ENCODE measurements at places on chromosomes 13 and 19.

- H3K36me3 ChIP-seq: no peaks in the 10 kb centered on the region
- peak; percentile 62 for DNase-seq
- H3K4me1 ChIP-seq: peaks cover 12% of the 10 kb centered on the region
- H3K27ac ChIP-seq: no peak overlapping the region
Measured at GRCh38 chr19:35986664-35987570, 8.1 kb upstream of the SDHAF1 start.

DNA sequence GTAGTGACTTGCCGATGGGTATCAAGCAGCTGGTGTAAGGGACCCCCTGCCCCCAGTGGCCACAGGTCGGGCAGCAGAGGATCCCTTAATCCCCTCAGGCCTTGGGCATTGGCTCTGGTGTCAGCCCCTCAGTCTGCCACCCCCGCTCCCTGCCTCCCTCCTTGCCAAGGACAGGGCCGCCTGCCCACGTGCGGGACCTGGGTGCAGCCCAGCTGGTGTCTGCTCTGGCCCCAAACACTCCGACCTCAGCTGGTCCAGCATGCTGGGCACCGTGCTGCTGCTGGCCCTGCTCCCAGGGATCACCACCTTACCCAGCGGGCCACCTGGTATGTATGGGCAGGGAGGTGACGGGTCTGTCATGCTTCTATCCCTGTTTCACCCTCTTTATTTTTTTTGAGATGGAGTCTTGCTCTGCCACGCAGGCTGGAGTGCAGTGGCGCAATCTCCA, at the start of gene TGFBR3L:
Gene TGFBR3L (plus strand): TSS at position 233 of the 448 bp plus-strand sequence.
- DNase-seq: no peak
- peaks cover 35% of the 10 kb centered on the region for H3K27me3 ChIP-seq
- peaks cover 44% of the 10 kb centered on the region for H3K4me1 ChIP-seq
- peaks cover 26% of the 10 kb centered on the region for H3K36me3 ChIP-seq

GRCh38 chr13:32581177-32581786, 5.0 kb upstream of the PDS5B start:
- no peaks in the 10 kb centered on the region for H3K36me3 ChIP-seq
- H3K27me3 ChIP-seq: no peaks in the 10 kb centered on the region

DNA sequence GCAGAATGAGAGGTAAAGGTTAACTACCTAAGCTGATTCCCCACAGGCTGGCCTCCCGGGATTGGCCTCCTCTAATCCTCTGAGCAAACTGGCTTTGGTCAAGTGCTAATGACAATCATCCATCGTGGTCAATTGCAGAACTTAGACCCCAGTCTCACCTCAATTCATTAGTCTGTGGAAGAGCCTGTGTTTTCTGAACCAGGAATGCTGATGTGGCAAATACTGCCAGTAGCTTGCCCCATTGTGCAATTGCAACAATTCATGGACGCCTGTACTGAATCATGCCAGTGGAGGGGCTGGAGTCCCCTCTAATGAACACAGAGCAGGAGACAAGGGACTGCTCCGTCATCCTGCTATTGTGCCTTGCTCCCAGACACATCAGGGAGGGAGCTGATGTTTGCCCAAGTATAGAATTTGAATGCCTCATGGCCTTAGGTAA, 1256.5 kb downstream of the EFNB2 start:
- H3K27ac ChIP-seq: no peak overlapping the region
- no peaks in the 10 kb centered on the region for H3K36me3 ChIP-seq
- DNase-seq: no peak
- H3K27me3 ChIP-seq: no peaks in the 10 kb centered on the region
- H3K4me1 ChIP-seq: no peaks in the 10 kb centered on the region

DNA sequence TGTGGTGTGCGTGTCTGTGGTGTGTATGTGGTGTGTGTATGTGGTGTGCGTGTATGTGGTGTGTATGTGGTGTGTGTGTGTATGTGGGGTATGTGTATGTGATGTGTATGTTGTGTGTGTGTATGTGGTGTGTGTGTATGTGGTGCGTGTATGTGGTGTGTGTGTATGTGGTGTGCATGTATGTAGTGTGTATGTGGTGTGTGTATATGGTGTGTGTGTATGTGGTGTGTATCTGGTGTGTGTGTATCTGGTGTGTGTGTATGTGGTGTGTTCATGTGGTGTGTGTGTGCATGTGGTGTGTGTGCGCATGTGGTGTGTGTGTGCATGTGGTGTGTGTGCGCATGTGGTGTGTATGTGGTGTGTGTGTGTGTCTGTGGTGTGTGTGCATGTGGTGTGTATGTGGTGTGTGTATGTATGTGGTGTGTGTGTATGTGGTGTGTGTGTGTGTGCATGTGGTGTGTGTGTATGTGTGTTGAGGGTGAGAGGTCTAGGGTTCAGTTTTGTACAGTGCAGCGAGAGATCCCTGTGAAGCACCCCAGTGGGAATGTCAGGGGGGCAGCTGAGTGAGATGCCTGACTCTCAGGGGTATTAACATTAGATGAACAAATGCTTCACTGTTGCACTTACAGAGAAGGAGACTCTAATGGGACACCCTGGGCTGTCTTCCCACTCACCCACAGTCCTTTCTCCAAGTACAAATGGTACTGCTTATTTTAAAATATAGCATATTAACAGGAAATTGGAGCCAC, 61.3 kb upstream of the MEDAG start:
- no peak overlapping the region for H3K27ac ChIP-seq
- H3K36me3 ChIP-seq: no peaks in the 10 kb centered on the region
- H3K4me1 ChIP-seq: peaks cover 4% of the 10 kb centered on the region
- H3K4me3 ChIP-seq: no peak overlapping the region
- DNase-seq: no peak

DNA sequence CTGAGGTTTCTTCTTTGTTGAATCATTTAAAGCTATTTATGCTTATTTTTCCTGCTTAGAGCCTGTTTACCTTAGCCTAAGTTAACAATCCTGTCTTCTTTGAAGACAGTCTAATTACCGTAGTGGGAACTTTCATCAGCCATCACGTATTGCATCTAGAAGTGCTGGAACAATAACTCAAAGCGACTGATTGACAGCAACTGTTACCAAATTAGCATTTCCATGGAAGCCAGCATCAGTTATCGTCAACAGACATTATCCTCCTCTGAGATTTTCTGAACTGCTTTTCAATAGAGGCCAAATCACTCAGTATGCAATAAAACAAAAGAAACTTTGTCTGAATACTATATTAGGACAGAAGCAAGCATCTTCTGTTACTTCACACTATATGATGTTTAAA, 433.3 kb upstream of the SLITRK1 start:
- no peak overlapping the region for H3K4me3 ChIP-seq
- H3K27me3 ChIP-seq: no peaks in the 10 kb centered on the region
- no peak overlapping the region for H3K27ac ChIP-seq

- H3K4me3 ChIP-seq: no peak overlapping the region
- DNase-seq: no peak
- H3K4me1 ChIP-seq: no peaks in the 10 kb centered on the region
- H3K27ac ChIP-seq: no peak overlapping the region
Measured at GRCh38 chr19:39878398-39878797, 32.2 kb upstream of the FBL start.

- DNase-seq: no peak
- H3K4me3 ChIP-seq: no peak overlapping the region
- no peak overlapping the region for H3K27ac ChIP-seq
Measured at GRCh38 chr13:109884462-109884861, 98.1 kb upstream of the IRS2 start.

- H3K27ac ChIP-seq: no peak overlapping the region
- H3K4me3 ChIP-seq: no peak overlapping the region
- no peaks in the 10 kb centered on the region for H3K36me3 ChIP-seq
- no peak for DNase-seq
Measured at GRCh38 chr13:22757530-22758120, 423.2 kb upstream of the SGCG start.

Measured in B cell (primary cell).